Caco-2 (cell line): ENCODE measurements at places on chromosomes 11 and 22. TPM values are rescaled to one million over a fixed set of nuclear protein-coding genes. Genes with fewer than 3 reads are reported as not detected.

DNA sequence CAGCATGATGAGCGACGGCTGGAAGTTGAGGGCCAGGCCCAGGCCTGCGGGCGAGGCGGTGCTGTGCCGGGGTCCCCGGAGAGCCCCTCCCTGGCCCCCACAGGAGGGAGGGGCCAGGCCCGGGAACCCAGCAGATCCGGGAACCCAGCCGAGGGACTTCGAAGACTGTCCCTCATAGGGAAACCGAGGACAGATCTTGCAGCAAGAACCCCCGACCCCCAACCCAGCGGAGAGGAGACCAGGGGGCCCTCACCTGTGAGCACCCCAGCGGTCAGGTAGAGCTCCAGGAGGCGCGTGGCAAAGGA lies 2.4 kb downstream of the SLC16A8 start:
- no peaks in the 10 kb centered on the region for H3K27me3 ChIP-seq
- peaks cover 3% of the 10 kb centered on the region; the same call in 1 of the 2 replicates for H3K4me1 ChIP-seq
- no peak for DNase-seq
- peaks cover 1% of the 10 kb centered on the region; the same call in 1 of the 2 replicates for H3K36me3 ChIP-seq
- no peak overlapping the region for H3K27ac ChIP-seq
- no peak overlapping the region for H3K4me3 ChIP-seq

DNA sequence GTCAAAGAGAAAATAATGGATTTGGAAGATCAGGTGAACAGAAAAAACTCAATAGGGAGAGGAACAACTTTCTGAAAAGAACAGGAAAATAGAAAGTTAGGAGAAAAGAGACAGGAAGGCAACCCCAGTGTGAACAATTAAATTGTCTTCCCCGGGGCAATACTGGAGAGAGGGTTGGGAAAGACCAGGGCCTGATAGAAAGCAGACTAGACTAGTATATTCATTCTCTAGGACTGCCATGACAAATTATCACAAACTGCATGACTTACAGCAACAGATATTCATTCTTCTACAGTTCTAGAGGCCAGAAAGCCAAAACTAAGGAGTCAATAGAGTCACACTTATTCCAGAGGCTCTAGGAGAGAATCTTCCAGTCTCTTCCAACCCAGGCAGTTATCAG lies 482.8 kb downstream of the SOX6 start:
- no peak for DNase-seq
- H3K4me3 ChIP-seq = no peak overlapping the region
- H3K36me3 ChIP-seq = no peaks in the 10 kb centered on the region
- no peaks in the 10 kb centered on the region for H3K4me1 ChIP-seq
- H3K27ac ChIP-seq = no peak overlapping the region

BACE1 gene
- total RNA-seq = 11.0 and 11.2 TPM in 2 replicates

GRCh38 chr11:92702805-92703448 lies 266.5 kb upstream of the MTNR1B start:
- no peak overlapping the region for H3K4me3 ChIP-seq
- H3K36me3 ChIP-seq = no peaks in the 10 kb centered on the region
- 0 out of 2 replicates have a peak, but pooled peaks cover 1% of the 10 kb centered on the region for H3K27me3 ChIP-seq
- DNase-seq = no peak
- H3K4me1 ChIP-seq = no peaks in the 10 kb centered on the region

DNA sequence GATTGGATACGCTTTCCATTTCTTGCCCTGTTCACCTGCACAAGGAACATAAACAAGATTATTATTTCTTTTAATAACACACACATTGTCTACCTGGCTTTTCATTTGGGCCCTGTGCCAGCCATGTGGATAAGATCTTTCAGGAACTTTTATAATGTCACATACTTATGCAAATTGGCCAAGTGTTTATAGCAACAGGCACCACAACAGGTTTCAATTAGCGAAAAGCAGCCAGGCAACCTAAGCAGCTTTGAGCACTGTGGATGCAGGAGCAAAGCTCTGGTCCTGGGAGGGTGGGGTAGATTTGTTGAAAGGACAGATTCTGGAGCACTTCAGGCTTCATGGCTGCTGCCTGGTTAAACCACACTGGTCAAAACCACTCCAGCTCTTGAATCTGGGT lies 217.4 kb downstream of the BARX2 start:
- H3K4me3 ChIP-seq = no peak overlapping the region
- H3K4me1 ChIP-seq = no peaks in the 10 kb centered on the region
- no peaks in the 10 kb centered on the region for H3K27me3 ChIP-seq
- no peak for DNase-seq
- no peak overlapping the region for H3K27ac ChIP-seq

DNA sequence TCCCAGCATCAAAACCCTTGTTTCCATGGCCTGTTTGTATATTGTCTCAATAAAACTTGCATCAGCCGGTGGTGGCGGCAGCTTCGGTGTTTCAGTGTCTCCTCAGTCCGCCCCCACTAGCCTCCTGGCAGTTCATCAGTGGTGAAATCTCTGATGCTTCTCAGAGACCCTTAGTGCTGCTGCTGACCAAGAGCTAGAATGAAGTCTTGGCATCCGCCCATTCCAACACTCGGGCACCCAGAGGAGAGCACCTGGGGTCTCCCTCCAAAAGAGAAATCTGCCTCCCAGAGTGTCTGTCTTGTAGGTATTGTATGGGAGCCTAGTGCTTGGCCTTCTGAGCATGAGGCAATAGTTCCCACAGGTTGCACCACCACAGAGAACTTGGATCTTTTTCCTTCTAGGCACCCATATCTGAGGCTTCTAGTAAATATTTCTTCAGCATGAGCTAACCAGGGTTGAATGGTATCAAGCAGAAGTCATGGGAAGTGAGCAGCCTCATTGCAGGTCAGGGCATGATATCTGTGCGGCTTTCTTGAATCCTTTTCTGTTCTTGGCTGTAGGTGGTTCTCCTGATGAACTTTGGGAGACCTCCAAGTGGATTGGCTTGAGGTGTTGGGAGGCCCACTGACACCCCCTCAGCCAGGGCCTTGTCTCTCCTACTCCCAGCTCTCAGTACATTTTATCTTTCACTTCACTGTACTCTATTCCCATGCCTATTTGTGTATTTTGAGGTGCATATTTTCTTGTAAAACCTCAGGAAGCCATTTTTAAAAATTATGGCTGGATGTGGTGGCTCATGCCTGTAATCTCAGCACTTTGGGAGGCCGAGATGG lies 13.2 kb upstream of the AIFM3 start:
- H3K27ac ChIP-seq = peak overlapping the region; percentile 57
- no peak overlapping the region for H3K4me3 ChIP-seq
- DNase-seq = no peak
- no peaks in the 10 kb centered on the region for H3K27me3 ChIP-seq
- peaks cover 67% of the 10 kb centered on the region for H3K4me1 ChIP-seq
- peaks cover 4% of the 10 kb centered on the region for H3K36me3 ChIP-seq

DNA sequence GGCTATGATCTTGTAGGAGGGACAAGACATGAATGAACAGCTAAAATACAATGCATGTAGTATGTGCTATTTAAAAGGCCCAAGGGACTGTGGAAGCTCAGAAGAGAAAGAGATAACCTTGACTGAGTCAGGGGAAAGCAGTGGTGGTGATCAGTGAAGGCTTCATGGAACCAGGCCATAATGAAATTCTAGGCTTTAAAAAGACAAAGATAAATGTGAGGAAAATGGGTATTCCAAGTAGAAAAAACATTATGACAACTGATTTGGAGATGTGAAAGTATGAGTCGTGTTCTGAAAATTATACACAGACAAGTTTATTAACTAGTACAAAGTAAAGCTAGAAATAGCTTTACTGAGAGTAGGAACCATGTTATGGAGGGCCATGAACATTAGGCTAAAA lies 189.8 kb downstream of the SOX6 start:
- H3K27me3 ChIP-seq = no peaks in the 10 kb centered on the region
- H3K36me3 ChIP-seq = no peaks in the 10 kb centered on the region
- H3K4me3 ChIP-seq = no peak overlapping the region
- DNase-seq = no peak
- peaks cover 20% of the 10 kb centered on the region for H3K4me1 ChIP-seq

KRTAP5-7 gene
- total RNA-seq = not detected in 2 replicates

DNA sequence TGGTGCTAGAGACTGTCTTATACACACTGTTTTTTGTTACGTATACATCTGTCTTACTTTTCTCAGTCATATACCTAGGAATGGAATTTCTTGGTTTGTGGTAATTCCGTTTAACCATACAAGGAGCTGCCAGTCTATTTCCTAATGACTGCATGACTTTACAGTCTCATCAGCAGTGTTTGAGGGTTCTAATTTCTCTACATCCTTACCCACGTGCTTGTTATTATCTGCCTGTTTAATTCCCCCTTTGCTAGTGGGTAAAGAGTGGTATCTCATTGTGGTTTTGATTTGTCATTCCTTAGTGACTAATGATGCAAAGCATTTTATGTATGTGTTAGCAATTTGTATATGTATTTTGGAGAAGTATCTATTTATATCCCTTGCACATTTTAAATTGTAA lies 1008.0 kb downstream of the FAM181B start:
- no peak overlapping the region for H3K4me3 ChIP-seq
- no peaks in the 10 kb centered on the region for H3K4me1 ChIP-seq
- DNase-seq = no peak
- no peaks in the 10 kb centered on the region for H3K27me3 ChIP-seq
- H3K36me3 ChIP-seq = no peaks in the 10 kb centered on the region
- H3K27ac ChIP-seq = no peak overlapping the region

- H3K4me1 ChIP-seq = no peaks in the 10 kb centered on the region
- H3K27ac ChIP-seq = no peak overlapping the region
- peak; percentile 27 for DNase-seq
- no peaks in the 10 kb centered on the region for H3K27me3 ChIP-seq
- no peaks in the 10 kb centered on the region for H3K36me3 ChIP-seq
- no peak overlapping the region for H3K4me3 ChIP-seq
Measured at GRCh38 chr22:49647627-49648026, 180.0 kb downstream of the BRD1 start.

DNA sequence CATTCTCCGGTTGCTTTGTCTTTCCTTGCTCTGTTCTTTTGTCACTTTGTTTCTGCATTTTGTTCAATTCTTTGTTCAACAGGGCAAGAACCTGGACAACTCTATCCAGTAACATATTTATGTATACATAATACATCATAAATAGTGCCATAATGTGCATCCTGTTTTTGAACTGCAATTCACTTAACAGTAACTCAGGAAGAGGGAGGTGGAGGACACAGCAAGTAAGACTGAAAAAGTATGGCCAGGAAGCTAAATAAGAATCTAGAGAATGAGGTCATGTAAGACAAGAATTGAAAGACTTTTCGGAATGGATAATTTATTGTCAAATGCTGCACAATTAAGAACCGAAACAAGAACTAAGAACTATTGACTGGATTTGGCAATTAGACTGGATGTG lies 29.2 kb upstream of the CHORDC1 start:
- H3K27ac ChIP-seq = no peak overlapping the region
- no peak for DNase-seq
- no peaks in the 10 kb centered on the region for H3K27me3 ChIP-seq
- H3K4me3 ChIP-seq = no peak overlapping the region

TUT1 gene
- 27.2 and 30.2 TPM in 2 replicates for total RNA-seq

DNA sequence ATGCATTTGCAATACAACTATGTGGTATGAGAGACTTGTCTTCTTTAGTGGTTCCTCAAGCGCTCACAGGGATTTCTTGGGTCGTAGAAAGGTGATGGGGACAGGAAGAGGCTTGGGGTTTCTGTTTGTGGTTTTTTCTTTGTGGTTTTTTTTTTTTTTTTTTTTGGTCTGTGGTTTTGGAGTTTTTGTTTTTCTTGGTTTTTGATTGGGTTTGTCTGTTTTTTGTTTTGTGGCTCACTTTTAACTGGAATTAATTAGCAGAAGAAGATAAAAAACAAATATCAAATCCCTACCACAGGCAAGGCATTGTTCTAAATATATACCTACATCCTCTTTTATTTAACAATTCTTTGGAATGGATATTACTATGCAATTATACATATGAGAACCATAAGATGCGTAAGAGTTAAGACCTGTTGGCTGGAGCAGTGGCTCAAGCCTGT lies 5.5 kb downstream of the TTC28 start:
- no peaks in the 10 kb centered on the region for H3K36me3 ChIP-seq
- H3K27ac ChIP-seq = no peak overlapping the region
- H3K27me3 ChIP-seq = no peaks in the 10 kb centered on the region
- H3K4me3 ChIP-seq = no peak overlapping the region
- DNase-seq = no peak
- H3K4me1 ChIP-seq = no peaks in the 10 kb centered on the region

- H3K4me3 ChIP-seq = peak overlapping the region; percentile 44
- H3K36me3 ChIP-seq = no peaks in the 10 kb centered on the region
- DNase-seq = no peak
- H3K27me3 ChIP-seq = no peaks in the 10 kb centered on the region
Measured at GRCh38 chr22:49368221-49368975, 459.3 kb downstream of the BRD1 start.

DNA sequence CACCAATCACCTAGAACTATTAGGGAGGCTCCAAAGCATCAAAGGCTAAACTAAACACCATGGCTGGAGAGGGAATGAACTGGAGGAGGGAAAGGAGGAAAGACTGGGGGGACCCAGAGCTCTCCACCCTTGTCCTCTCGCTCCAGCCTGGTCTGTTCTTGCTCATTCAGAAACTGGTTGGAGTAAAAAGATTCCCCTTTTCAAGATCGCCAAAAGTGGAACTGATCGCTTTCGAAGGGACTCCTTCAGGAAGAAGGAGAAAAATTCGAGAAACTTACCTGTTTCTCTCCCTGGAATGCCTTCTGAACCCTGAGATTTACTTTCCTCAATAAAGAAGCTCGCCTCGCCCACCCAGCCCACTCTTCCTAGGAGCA lies 46.9 kb downstream of the OR4D9 start:
- H3K36me3 ChIP-seq = no peaks in the 10 kb centered on the region
- no peaks in the 10 kb centered on the region for H3K27me3 ChIP-seq
- no peak overlapping the region for H3K4me3 ChIP-seq
- peak overlapping the region; percentile 91 for H3K27ac ChIP-seq

DNA sequence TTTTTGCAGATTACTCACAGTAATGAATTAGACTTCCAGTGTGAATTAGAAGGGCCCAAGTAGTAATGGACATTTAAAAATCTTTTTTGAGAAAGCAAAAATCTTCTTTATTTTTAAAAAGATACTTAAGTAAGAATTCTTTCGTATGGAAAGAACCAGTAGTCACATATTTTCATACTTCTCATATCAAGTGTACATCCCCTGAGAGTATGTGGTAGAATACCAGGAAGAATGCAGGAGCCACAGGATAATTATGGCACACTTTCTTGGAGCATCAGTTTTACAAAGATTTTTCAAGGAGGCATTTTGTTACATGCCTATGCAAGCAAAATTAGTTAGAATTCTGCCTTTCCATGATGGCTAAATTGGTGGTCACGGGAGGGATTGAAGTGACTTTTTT lies 28.1 kb downstream of the POLD3 start:
- peaks cover 4% of the 10 kb centered on the region; the same call in 1 of the 2 replicates for H3K36me3 ChIP-seq
- H3K27ac ChIP-seq = no peak overlapping the region
- H3K4me1 ChIP-seq = no peaks in the 10 kb centered on the region; the same call in 1 of the 2 replicates
- H3K4me3 ChIP-seq = no peak overlapping the region
- DNase-seq = no peak
- no peaks in the 10 kb centered on the region for H3K27me3 ChIP-seq

- DNase-seq = no peak
- H3K36me3 ChIP-seq = no peaks in the 10 kb centered on the region
- H3K27me3 ChIP-seq = no peaks in the 10 kb centered on the region
- H3K4me3 ChIP-seq = no peak overlapping the region
- no peaks in the 10 kb centered on the region for H3K4me1 ChIP-seq
- H3K27ac ChIP-seq = no peak overlapping the region
Measured at GRCh38 chr11:2426826-2427521, 17.3 kb downstream of the TRPM5 start.

GRCh38 chr11:65574109-65574810 lies 1.6 kb upstream of the EHBP1L1 start:
- peak; percentile 94 for DNase-seq
- H3K36me3 ChIP-seq = no peaks in the 10 kb centered on the region; the same call in none of the 2 replicates
- H3K27me3 ChIP-seq = no peaks in the 10 kb centered on the region
- H3K27ac ChIP-seq = peak overlapping the region; percentile 72
- H3K4me3 ChIP-seq = peak overlapping the region; percentile 56

GRCh38 chr11:124075841-124076651 lies 34.9 kb upstream of the OR10G7 start:
- peak; percentile 12 for DNase-seq
- H3K4me3 ChIP-seq = peak overlapping the region; percentile 30
- no peaks in the 10 kb centered on the region for H3K4me1 ChIP-seq
- no peaks in the 10 kb centered on the region; the same call in 1 of the 2 replicates for H3K27me3 ChIP-seq
- H3K36me3 ChIP-seq = no peaks in the 10 kb centered on the region

PATE4 gene
- not detected in 2 replicates for total RNA-seq
